ENCODE measurements at places on chromosomes 12 and 14. TPM values are rescaled to one million over a fixed set of nuclear protein-coding genes. Genes with fewer than 3 reads are reported as not detected.
A peak's percentile ranks its signal among the peaks of the same experiment; 100 is the strongest.

- DNase-seq = peak; percentile 38
These were observed 34.6 kb upstream of the NFKBIA start for GRCh38 chr14:35438910-35439713.

DNA sequence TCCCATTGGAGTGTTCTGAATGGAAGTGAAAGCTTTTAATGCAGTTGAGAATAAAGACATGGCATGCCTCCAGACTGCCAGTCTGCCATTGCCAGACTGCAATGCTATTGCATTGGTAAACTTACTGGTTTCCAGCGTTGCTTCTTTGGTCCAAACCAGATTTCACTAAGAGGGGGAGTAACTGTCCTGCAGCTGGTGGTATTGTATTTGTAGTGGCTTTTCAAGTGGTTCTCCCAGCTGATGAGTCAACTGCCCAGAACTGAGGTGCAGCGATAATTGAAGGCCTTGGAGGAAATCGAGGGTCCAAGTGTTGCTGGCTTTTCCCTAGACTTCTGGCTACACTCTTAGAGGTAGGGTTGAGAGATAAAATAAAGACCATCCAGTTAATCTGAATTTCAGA is 31.9 kb downstream of the ERG28 start:
- DNase-seq = no peak

CHD8 gene
- 35.9 TPM for total RNA-seq

GPD1 gene
- 0.13 TPM for total RNA-seq

DNA sequence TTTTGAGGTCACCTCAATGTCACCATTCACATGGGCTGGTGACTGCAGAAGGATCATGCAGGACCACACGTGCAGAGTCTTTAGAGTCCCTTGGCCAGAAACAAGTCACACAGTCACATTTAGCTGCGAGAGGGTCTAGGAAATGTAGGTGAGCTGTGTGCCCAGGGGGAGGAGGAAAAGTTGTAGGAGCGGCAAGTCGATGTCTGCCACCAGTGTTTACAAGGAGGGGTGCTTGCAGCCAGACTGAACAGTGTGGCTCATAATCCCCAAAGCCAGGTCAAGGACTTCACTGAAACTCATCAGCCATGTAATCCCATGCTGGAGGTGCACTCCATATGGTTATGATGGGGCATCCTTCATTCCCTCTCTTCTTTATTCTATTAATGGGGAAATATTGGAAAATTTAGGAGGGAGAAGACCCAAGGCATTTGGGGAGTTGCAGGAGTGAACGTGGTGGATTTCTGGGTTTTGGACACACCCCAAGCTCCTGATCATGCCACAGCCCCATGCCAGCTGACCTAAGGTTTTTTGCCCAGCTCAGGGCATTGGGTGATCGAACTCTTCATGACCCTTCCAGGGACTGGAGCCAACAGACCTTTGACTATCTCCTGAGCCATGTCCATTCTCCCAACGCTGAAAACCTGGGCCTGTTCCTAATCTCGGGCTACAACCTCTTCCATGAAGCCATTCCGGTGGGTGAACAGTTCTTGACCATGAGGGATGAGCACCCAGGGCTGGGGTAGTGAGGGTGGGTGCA is 7.2 kb downstream of the DAO start:
- DNase-seq = no peak

GRCh38 chr14:77485901-77486678 is 12.5 kb downstream of the ISM2 start:
- peak; percentile 94 for DNase-seq

All from GM23248 (cell line).